ENCODE measurements at places on chromosomes 7 and 10.

DNA sequence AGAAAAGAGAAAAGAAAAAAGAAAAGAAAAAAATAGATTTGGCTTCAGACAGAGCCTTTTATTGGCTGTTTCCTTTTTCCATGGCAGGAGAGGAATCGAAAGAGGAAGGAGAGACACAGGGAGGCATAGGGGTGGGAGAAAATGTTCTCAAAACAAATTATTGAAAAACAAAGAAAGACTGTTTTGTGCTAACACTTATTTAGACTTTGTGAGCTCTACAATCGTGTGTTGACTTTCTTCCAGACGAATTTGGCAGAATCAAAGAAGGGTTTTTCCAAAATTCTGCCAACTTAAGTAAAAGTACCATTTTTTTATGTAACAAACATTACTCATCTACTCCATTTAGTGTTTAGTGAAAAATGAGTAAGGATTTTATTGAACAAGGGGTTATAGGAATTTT lies 982.2 kb downstream of the REEP3 start:
- no peak for DNase-seq

- DNase-seq: no peak
Measured at GRCh38 chr7:30575910-30576309, 18.8 kb upstream of the GARS1 start.

- DNase-seq: no peak
Measured at GRCh38 chr10:110437351-110437605, 60.4 kb upstream of the DUSP5 start.

GRCh38 chr7:67821116-67821515 lies 824.5 kb downstream of the TYW1 start:
- DNase-seq: no peak

GRCh38 chr7:130037703-130038102 lies 13.5 kb downstream of the ZC3HC1 start:
- no peak for DNase-seq

DNA sequence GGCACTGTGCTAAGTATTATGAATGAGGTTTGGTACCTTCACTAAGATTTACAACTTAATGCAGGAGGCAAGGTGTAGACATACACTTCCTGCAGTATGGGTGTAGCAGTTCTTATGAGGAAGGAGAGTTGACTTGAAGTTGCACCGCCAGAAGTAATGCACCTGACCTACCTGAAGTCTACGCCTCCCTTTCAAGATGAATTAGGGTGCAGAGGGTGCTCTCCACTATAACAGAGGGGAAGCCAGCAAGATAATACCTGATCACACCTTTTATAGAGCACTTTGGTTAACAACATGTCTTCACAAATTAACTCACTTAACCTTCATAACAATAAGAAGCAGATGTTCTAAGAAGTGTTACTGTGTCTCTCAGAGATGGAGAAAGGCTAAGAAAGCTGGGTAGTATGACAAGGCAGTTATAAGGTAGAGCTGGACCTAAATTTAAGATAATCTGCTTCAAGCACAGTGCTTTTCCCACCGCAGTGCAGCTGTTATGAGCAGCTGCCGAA lies 552 bp upstream of the RAB18 start:
- no peak for DNase-seq

GRCh38 chr10:86139066-86139657 lies 227.4 kb downstream of the GRID1 start:
- no peak for DNase-seq

DNA sequence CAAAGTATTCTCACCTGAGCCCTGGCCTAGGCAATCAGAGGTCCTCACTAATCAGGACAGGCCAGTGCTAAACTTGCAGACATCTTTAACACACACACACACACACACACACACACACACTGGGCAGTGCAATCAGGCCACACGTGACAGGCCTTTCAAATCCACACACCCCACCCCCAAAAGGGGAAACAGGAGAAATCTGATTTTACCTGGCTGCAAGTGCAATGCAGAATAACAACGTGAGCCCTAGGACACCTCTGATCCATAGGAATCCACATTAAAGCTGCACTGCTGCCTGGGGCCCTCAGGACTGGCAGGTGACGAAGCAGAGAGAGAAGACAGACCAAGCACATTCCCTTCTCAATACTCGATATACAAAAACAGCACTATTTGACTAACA lies 218.9 kb downstream of the FAM107B start:
- no peak for DNase-seq

DNA sequence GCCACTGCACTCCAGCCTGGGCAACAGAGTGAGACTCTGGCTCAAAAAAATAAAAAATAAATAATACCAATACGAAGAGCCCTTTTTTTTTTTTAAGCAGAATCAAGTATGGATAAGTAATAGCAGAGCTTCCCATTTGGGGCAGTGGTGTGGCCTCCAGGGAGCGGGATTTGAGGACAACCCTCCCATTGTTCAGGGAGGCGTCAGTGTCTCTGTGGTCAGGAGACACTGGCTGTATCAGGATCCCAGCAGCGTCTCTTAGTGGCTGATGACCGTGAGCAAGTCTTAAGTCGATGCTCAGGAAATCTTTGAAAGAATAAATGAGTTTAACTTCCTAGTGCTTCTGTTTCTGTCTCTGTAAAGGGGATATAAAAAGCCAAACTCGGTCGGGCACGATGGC lies 25.2 kb upstream of the SH2B2 start:
- no peak for DNase-seq

- no peak for DNase-seq
Measured at GRCh38 chr10:35874311-35875015, 232.4 kb upstream of the FZD8 start.

GRCh38 chr7:32167256-32167655 lies 97.0 kb upstream of the PDE1C start:
- no peak for DNase-seq
